Tracheal epithelial cell (primary cell): ENCODE measurements at places on chromosomes 13 and 19. TPM values are rescaled to one million over a fixed set of nuclear protein-coding genes. Genes with fewer than 3 reads are reported as not detected.

Gene SIGLECL1
- not detected in 2 replicates for total RNA-seq

Gene ZNF577
- 3.9 and 4.3 TPM in 2 replicates for total RNA-seq

Gene ACER1
- total RNA-seq: not detected in 2 replicates

Gene KLK8
- 8.3 and 13.0 TPM in 2 replicates for total RNA-seq

Gene F10
- not detected in 2 replicates for total RNA-seq

Gene IQCN
- total RNA-seq: under 0.01 TPM in 1 of 2 replicates, not detected in the other

Gene GRK1
- not detected in 2 replicates for total RNA-seq

Gene RNF17
- total RNA-seq: not detected in 2 replicates

Gene LPAR6
- 4.8 and 11.1 TPM in 2 replicates for total RNA-seq

Gene SLITRK5
- total RNA-seq: under 0.01 TPM in 2 replicates

Gene NFILZ
- not detected in 2 replicates for total RNA-seq

Gene ZNF134
- total RNA-seq: 13.7 and 18.8 TPM in 2 replicates

Gene KRTDAP
- 3.1 TPM in 1 of 2 replicates, not detected in the other for total RNA-seq

Gene CCDC70
- total RNA-seq: not detected in 2 replicates

Gene POU4F1
- not detected in 2 replicates for total RNA-seq

Gene LPAR2
- total RNA-seq: 4.9 and 6.3 TPM in 2 replicates

Gene KLK2
- total RNA-seq: not detected in 2 replicates

Gene CYP2S1
- total RNA-seq: 29.6 and 31.8 TPM in 2 replicates

Gene PNMA8C
- not detected in 2 replicates for total RNA-seq

Gene BRCA2
- 0.96 and 1.1 TPM in 2 replicates for total RNA-seq
